ENCODE measurements at places on chromosomes 5 and 9.

DNA sequence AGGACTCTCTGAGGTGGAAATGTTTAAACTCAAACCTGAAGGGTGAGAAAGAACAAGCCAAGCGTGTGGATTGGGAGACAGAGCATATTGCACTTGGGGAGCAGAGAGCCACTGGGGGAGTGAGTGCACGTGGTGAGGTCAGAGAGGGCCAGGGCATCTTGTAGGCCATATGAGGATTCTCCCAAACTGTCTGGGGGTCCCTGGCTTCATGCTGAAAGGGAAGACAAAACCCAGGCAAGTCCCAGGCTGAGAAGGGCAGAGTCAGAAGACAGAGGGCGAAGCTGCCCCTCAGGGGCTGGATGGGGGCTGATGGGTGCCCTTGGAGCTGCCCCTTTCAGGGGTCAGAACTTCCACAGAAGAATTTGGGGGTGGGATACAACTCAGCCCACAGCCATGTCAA, 215.3 kb upstream of the S1PR3 start:
- no peak for DNase-seq

GRCh38 chr5:171537070-171537849, 117.8 kb downstream of the FGF18 start:
- DNase-seq: no peak

- no peak for DNase-seq
These were observed 16.2 kb downstream of the ZFP62 start for GRCh38 chr5:180844858-180845257.

DNA sequence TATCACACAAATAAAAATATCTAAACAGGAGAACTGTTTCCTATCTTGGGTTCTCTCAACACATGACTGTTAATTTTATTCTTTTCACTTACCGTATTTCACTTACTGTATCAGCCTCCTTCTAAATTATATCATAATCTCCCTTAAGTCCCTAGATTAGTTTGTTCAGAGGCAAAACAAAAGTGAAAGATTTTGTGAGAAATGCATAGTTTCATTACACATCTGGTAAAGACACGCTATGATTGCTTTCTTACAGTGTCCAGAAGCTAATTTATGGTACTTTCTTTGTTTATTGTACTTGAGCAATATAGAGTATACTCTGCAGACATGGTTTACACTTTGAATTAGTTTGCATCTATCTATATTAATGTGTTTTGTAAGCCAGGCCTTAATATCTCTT, 159.7 kb upstream of the TLX3 start:
- no peak for DNase-seq

GRCh38 chr5:58641533-58641932, 58.7 kb downstream of the RAB3C start:
- no peak for DNase-seq

DNA sequence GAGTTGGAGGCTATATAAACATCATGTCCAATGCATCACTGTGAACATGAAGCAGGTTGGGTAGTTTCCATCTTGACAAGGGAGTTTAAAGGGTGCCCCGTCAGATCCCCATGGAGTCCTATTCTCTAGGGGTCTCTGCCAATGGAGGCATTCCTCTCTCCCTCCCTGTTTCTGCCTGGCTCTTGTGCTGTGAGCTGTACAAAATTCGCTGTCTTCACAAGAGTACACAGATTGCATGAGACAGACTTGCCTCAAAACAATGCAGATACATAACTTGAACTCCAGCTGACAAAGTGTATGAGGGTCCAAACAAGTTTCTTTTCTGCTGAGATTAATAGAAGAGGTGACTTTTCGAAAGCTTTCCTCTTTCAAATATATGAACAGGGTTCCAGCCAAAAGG, 165.2 kb downstream of the SPOCK1 start:
- DNase-seq: no peak

- no peak for DNase-seq
These were observed 240.6 kb upstream of the MPDZ start for GRCh38 chr9:13520069-13520468.

- no peak for DNase-seq
These were observed 17.4 kb upstream of the ARSI start for GRCh38 chr5:150320044-150320613.

GRCh38 chr5:116732591-116732990, 158.0 kb upstream of the SEMA6A start:
- DNase-seq: no peak

GRCh38 chr5:122478741-122479442, 166.9 kb downstream of the SNCAIP start:
- no peak for DNase-seq

GRCh38 chr9:83444110-83444509, 94.1 kb downstream of the FRMD3 start:
- no peak for DNase-seq

DNA sequence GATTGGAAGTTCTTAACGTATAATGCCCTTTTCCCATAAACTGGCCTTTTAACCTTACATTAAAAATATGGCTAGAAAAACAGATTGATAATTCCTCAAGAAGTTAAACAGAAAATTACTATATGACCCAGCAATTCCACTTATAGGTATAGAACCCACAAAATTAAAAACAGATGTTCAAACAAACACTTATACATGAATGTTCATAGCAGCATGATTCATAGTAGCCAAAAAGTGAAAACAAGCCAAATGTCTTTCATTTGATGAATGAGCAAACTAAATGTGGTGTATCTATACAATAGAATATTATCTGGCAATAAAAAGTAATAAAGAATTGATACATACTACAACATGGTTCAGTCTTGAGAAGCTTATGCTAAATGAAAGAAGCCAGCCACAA, 35.5 kb downstream of the POU5F2 start:
- DNase-seq: no peak

- no peak for DNase-seq
These were observed 41.1 kb downstream of the F2R start for GRCh38 chr5:76757049-76757448.

GRCh38 chr9:120191141-120191540, 388.8 kb downstream of the CDK5RAP2 start:
- DNase-seq: no peak

DNA sequence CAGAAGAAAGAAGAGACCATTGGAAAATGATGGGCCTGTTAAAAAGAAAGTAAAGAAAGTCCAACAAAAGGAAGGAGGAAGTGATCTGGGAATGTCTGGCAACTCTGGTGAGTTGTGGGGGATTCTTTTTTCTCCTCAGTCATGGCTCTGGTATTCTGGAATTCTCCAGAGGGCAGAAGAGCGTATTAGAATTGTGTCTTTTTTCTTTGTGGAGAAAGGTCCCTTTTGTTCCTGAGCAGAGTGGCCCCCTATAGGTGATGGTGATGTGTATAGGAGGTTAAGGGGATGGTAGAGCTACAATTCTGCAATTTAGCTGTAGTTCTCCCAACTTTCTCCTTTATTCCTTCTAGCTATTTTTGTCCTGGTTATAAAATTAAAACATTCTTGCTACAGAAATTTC, 1.6 kb upstream of the DHFR start:
- DNase-seq: no peak

GRCh38 chr9:129640086-129640870, 1.7 kb downstream of the ASB6 start:
- DNase-seq: no peak

DNA sequence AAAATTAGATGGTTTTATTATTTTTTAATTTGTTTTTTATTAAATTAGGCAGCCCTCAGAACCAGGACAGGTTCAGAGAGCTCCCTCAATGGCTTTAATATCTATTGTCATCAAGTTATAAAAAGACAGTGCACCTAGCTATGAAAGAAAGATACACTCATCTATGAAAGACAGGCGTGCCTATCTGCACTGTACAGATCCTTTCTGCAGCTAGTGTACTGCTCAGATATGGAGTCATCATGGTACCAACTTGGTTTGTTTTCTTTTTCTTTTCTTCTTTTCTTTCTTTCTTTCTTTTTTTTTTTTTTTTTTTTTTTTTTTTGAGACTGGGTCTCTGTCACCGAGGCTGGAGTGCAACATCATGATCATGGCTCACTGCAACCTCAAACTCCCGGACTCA, 54.8 kb upstream of the GPBP1 start:
- no peak for DNase-seq

DNA sequence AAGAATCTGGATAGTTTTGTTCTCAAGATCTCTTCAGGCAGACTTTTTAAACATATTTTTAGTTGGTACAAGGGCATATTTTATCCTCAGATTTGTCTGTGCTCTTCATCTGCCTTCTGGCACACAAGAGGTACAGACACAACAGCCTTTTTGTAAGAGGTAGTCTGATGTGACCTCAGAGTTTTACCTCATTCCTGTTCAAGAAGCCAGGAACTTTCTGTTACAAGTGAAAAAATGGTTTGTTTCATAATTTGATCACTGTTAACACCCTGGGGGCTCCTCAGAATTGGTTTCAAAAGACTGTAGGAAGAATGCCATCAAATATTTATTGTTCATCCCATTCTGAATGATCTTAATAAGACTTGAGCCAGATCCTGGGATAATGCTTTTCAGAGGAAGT, 136.7 kb downstream of the PRKACG start:
- no peak for DNase-seq

DNA sequence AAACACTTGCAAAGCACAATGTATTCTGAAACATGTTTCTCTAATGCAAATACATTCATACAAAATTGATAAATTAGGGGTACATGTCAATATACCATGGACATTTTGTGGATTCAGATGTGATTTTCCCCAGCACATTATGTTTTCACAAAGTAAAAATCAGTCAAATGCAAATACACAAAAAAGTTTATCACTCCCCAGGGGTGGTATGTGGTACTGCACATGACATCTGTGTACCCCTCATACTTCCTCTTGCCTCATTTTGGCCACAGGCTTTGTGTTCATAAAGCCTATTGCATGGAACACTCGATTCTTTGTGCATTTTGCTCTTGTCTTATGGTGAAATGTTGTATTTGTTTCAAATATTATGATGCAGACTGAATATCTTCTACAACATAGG, 116.8 kb upstream of the PDE4D start:
- DNase-seq: no peak

- DNase-seq: no peak
These were observed 16.4 kb upstream of the FLT4 start for GRCh38 chr5:180665682-180666404.

- DNase-seq: no peak
These were observed 56.1 kb upstream of the ZNF300 start for GRCh38 chr5:150960791-150961396.

DNA sequence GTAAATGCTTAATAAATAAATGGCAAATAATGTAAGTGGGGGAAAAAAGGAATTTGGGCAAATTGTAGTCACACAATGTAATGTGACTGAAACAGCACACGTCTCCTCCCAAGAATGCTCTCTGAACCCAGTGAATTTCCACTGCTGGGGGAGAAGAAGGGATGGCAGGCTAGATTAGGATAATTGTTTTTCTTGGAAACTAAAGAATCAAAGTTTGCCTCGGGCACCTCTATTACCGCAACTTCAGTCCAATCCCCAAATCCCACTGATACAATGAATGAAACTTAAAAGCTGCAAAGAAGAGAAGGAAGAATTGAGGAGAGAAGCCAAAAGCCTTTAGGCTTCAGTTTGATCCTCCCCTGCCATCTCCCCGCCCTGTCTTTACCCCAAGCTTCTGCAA, 423.2 kb upstream of the PAPPA start:
- DNase-seq: no peak

DNA sequence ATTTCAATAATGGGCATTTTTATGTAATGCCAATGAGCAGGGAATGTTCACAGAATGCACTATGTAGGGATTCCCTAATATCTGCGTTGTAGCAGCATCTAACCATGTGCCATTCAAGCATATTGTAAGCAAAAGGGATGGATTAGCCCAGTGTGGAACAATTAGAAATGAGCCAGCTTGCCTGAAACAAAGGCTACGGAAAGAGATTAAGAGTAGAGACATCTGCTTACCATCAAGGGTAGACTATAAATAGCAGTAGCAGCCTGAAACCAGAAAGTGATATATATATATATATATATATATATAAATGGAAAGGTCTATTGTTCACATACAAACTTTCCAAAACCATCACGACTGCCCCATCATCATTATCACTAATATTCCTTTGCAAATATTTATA, 31.9 kb upstream of the CEP120 start:
- no peak for DNase-seq

DNA sequence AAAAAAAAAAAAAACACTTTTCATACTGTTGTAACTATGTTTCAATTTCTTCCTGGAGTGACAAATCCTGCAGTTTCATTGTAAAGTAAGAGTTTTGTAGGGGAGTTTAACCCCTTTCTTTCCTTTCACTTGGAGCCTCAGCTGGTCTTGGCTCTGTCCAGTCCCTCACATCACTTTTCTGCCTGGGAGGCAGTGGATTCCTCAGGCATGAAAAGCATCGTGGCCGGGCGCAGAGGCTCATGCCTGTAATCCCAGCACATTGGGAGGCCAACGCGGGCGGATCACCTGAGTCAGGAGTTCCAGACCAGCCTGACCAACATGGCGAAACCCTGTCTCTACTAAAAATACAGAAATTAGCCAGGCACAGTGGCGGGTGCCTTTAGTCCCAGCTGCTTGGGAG, 45.6 kb upstream of the MYO10 start:
- no peak for DNase-seq

DNA sequence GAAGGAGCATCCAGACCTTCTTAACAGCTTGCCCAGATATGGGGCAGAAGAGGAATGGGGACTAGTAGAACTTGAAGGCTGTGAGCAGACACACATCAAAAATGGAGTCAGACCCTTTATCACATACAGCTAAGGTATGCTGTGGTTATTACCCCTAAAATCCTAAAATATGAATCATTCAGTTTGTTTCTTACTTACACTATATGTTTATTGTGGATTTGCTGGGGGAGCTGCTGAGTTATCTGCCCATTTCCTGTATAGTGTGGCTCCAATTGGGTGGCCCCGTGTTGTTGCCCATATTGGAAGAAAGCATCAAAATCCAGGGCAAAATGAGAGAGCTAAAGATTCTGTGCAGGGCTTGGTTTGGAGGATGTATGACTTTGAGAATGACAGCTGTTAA, 56.9 kb downstream of the AP3S1 start:
- no peak for DNase-seq

DNA sequence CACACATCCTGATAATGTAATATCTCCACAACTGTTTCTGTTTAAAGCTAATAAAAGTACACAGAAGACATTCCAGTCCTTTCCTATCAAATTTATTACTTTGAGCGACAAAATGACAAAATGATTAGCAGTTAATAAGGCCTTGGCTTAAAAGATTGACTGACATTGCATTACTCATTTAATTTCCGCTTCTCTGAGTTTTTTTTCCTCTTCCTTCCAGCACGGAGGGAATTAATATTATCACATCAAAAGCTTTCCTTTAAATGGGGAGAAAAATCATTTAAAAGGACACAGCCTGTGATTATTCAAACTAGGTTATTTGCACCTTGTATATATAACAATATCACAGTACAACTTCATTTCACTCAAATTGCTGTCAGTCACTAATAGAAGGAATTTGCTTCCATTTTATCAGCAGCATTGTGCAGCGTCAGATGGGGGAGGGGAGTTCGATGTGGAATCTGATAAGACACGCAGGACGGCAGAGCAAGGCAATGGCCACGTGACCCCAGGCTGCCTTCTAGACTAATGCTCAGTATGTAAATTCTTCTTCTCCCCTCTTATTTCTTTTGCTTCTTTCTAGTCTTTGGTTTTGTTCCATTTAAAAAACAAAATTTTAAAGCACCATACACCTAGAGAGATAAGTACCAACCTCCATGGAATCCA, 400.5 kb downstream of the IRX1 start:
- no peak for DNase-seq

Data from stimulated activated CD8-positive, alpha-beta memory T cell treated with anti-CD3 and anti-CD28 coated beads, Interleukin-15, amount 100 ng/mL, for 24 hours (primary cell).